ENCODE measurements at places on chromosomes 16 and 17. TPM values are rescaled to one million over a fixed set of nuclear protein-coding genes. Genes with fewer than 3 reads are reported as not detected.
A peak's percentile ranks its signal among the peaks of the same experiment; 100 is the strongest.

Gene FA2H
- not detected for total RNA-seq

GRCh38 chr16:832652-833336 is 32.3 kb upstream of the GNG13 start:
- H3K4me1 ChIP-seq, result peaks cover 2% of the 10 kb centered on the region
- no peaks in the 10 kb centered on the region for H3K27me3 ChIP-seq
- DNase-seq, result no peak

DNA sequence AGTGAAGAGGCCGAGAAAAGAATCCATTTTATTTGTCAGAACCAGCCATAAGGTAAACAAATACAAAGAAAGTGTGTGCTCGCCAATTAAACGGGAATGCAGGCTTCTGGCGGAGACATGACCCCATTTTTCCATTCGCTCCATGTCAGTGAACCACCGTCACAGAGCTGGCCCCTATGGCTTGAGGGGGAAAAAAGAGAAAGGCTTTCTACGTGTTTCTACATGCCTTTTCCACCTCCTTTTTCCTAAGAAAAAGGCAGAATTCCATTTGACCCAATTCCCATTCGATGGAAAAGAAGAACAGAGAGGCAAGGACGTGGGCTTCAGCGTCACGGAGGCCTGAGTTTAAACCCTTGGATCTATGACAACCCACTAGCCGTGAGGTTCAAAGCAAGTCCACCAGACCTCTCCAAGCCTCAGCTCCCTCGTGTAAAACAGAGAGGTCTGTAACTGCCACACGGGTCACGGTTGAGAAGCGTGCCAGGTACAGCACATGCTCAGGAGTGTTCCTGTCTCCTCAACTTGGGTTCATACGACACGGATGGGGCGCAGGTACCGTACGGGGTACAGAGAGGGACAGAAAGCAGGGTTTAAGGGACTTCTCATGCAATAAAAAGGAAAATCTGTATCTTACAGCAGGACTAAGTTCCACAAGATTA is 91.9 kb downstream of the NXN start:
- H3K4me3 ChIP-seq, result no peak overlapping the region
- H3K27ac ChIP-seq, result no peak overlapping the region
- H3K36me3 ChIP-seq, result no peaks in the 10 kb centered on the region
- H3K27me3 ChIP-seq, result peaks cover 42% of the 10 kb centered on the region

DNA sequence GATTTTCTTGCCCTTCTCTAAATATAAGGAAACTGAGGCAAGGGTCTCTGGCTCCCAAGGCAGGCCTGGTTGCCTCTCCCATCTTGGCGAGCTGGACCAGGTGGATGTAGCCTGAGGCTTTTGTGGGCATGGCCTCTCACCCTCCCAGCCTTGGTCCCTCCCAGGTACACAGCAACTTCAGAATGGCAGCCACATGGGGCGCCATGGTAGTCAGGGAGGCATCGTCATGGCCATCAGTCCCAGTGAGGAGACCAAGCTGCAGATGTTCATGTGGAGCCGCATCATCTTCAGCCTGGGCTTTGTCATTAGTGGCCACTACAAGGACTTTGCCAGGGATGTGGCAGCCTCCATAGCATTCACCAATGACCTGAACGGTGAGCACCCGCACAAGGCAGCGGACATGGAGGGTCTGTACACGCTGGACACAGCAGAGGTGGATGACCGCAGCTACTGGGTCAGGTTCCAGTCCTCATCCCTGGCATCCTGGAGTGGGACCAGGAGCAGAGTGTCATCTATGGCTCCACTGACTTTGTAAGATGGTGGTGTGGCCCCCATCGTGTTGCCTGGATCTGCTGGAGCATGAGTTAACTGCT is 165.8 kb upstream of the ZNF267 start:
- no peak overlapping the region for H3K4me3 ChIP-seq
- no peaks in the 10 kb centered on the region for H3K27me3 ChIP-seq
- no peak overlapping the region for H3K27ac ChIP-seq

DNA sequence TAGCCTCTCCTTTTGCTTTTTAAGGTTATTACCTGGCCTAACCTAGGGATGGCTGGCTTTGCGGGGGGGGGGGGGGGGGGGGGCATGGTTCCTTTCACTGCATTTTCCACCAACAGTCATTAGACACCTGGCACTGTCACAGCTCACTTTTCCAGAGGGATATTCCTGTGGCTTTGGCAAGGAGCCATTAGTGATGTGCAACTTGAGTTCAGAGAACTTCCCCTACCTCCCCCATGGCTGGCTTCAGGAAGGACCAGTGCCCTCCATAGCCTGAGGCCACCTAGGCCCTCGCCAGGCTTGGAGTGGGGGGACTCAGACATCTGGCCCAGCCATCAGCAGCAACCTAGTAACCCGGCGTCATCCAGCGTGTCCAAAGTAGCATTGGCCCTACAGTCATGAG is 234.6 kb downstream of the CPPED1 start:
- no peak overlapping the region for H3K4me3 ChIP-seq
- no peaks in the 10 kb centered on the region for H3K27me3 ChIP-seq
- peaks cover 21% of the 10 kb centered on the region for H3K4me1 ChIP-seq
- H3K27ac ChIP-seq, result no peak overlapping the region

DNA sequence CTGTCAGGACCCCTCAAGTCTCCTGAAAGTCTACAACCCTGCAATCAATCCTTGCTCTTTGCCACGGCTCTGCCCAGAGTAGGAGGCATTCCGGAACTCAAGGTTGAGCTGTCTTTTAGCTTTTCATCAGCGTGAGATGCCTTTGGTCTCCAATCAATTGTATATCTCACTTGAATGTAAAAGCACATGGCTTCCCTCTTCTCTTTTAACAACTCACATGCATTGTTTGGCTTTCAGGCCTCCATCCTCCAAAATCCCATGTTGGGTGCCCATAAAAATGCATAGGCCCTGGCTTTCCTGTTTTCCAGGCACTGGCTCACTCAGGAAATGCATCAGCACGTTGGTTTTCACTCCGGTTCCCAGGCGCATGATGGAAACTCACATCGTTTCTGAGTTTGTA is 64.0 kb upstream of the FOXF1 start:
- H3K4me3 ChIP-seq, result no peak overlapping the region
- peaks cover 12% of the 10 kb centered on the region for H3K27me3 ChIP-seq
- H3K27ac ChIP-seq, result no peak overlapping the region
- no peaks in the 10 kb centered on the region for H3K4me1 ChIP-seq
- no peaks in the 10 kb centered on the region for H3K36me3 ChIP-seq

DNA sequence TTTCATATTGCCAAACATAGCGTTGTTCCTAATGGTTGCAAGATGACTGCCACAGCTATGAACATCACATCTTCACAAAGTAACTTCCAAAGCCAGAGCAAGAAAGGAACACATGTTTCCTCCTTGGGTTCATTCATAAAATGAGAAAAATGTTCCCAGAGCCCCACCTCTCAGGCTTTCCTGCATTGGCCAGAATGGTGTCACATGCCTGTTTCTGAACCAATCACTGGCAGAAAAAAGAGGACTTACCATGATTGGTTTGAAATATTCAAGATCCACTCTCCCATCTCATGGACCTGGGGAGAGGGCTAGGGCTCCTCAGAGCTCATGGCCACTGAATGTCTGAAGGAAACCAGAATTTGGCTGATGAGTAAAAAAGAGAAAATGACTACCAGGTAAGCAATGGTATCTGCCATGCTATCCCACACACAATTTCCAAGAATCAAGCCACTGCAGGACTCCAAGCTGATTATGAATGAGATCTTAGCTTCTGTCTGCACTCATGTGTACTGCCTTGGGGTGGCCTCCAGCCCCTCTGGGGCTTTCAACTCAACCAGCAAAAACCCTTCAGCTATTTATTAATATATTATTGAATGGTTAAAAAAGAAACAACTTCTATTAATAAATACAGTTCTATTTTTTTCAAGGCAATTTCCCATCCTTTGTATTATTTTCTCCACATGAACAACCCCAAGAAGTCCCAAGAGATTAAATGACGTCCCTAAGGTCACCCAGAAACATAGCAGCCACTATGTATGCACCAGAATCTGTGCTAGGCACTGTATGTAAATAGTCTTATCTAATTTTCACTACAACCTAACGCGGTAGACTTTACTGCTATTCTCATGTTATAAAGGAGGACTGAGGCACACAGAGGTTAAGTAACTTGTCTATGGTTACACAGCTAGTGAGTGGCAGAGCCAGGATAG is 61.4 kb upstream of the TMC5 start:
- H3K36me3 ChIP-seq, result no peaks in the 10 kb centered on the region
- H3K27me3 ChIP-seq, result no peaks in the 10 kb centered on the region
- H3K4me3 ChIP-seq, result no peak overlapping the region
- peaks cover 3% of the 10 kb centered on the region for H3K4me1 ChIP-seq

DNA sequence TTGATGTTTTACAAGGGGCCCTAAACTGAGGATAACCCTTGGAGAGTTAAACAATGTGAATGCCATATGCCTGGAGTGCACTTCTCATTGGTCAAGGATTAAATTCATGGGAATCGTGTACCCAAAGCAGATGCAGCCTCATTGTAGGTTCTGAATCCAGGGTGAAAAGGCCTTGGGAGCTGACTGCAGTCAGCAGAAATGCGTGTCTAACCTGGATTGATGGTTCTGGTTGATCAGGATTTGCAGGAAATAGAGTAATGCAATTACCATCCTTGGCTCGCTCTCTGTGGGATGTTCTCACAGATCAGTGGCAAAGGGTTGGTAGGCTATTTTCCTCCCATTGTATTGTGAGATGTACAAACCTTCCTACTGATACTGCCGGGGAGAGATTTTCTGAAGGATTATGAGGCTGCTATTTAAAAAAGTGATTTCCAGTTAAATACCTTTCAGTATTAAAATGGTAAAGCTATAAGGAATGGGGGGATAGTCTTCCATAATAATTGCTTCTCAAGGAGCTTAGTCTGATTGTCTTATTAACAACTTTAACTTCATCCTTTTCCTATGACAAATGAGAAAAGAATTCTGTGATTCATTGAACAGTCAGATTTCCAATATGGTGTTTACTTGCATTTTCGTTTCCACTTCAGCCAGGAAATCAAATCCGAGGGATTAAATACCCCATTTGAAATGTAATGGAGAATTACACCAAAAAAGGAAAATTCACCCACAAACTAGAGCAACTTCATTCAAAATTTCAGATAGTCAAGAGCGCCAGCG is 1028.1 kb upstream of the EEF2KMT start:
- H3K27ac ChIP-seq, result no peak overlapping the region
- H3K27me3 ChIP-seq, result no peaks in the 10 kb centered on the region
- DNase-seq, result no peak
- H3K4me3 ChIP-seq, result no peak overlapping the region
- H3K4me1 ChIP-seq, result no peaks in the 10 kb centered on the region
- H3K36me3 ChIP-seq, result no peaks in the 10 kb centered on the region

Gene PPP1R27
- not detected for total RNA-seq

DNA sequence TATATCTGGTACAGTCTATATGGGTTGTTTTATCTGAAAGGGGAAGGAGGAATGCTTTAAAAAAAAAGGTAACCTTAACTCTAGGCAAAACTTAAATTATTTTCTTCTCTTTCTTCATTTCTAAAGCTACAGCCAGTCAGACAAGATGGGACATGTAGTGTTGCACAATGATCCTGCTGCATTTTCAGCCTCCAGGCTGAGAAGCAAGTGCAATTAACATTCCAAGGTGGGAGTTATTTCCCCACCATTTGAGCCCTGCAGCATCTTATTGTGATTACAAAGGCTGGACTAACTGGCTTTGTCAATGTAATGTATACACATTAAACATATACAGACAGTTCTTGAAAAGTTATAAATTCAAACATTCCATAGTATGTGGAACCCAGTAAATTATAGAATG is 22.6 kb upstream of the NF1 start:
- DNase-seq, result no peak
- no peak overlapping the region for H3K27ac ChIP-seq
- H3K4me3 ChIP-seq, result no peak overlapping the region
- no peaks in the 10 kb centered on the region for H3K36me3 ChIP-seq

Gene CYTH1
- total RNA-seq, result 156 TPM

- no peak overlapping the region for H3K4me3 ChIP-seq
- no peaks in the 10 kb centered on the region for H3K27me3 ChIP-seq
- H3K36me3 ChIP-seq, result no peaks in the 10 kb centered on the region
- DNase-seq, result no peak
- H3K4me1 ChIP-seq, result no peaks in the 10 kb centered on the region
Observed at GRCh38 chr16:5479926-5480325, 382.3 kb upstream of the EEF2KMT start.

Gene SULT1A4
- 1.4 TPM for total RNA-seq

- no peaks in the 10 kb centered on the region for H3K4me1 ChIP-seq
- peaks cover 58% of the 10 kb centered on the region for H3K27me3 ChIP-seq
- no peak overlapping the region for H3K27ac ChIP-seq
- DNase-seq, result no peak
Observed at GRCh38 chr17:44646280-44646679, 10.0 kb upstream of the MEIOC start.

GRCh38 chr17:74217888-74218287 is 4.5 kb downstream of the TTYH2 start:
- H3K27me3 ChIP-seq, result no peaks in the 10 kb centered on the region
- no peak overlapping the region for H3K4me3 ChIP-seq
- peaks cover 29% of the 10 kb centered on the region for H3K4me1 ChIP-seq
- H3K27ac ChIP-seq, result no peak overlapping the region
- no peak for DNase-seq

DNA sequence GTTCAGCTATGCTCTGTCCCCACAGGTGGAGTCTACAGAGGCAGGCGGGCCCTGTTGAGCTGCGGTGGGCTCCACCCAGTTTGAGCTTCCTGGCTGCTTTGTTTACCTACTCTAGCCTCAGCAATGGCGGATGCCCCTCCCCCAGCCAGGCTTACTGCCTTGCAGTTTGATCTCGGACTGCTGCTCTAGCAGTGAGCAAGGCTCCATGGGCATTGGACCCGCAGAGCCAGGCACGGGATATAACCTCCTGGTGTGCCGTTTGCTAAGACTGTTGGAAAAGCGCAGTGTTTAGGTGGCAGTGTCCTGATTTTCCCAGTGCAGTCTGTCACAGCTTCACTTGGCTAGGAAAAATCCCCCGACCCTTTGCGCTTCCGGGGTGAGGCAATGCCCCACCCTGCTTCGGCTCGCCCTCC is 89.1 kb downstream of the BCAS3 start:
- no peaks in the 10 kb centered on the region for H3K36me3 ChIP-seq
- no peak overlapping the region for H3K27ac ChIP-seq
- peaks cover 3% of the 10 kb centered on the region for H3K4me1 ChIP-seq
- DNase-seq, result peak; percentile 51

- DNase-seq, result no peak
- H3K4me1 ChIP-seq, result no peaks in the 10 kb centered on the region
- no peak overlapping the region for H3K27ac ChIP-seq
- no peak overlapping the region for H3K4me3 ChIP-seq
Observed at GRCh38 chr17:81270279-81270678, 24.8 kb downstream of the SLC38A10 start.

Gene GOT2
- 102 TPM for total RNA-seq

All from activated CD8-positive, alpha-beta memory T cell treated with anti-CD3 and anti-CD28 coated beads, Interleukin-2, amount 10 ng/mL, durations not matched to agents 7 days and 5 days (primary cell).